ENCODE measurements at places on chromosomes 1 and 21. TPM values are rescaled to one million over a fixed set of nuclear protein-coding genes. Genes with fewer than 3 reads are reported as not detected.

GRCh38 chr1:86714159-86714558 is 9.8 kb downstream of the SH3GLB1 start:
- peak; percentile 28 for DNase-seq

- no peak for DNase-seq
These were observed 1.9 kb downstream of the CTSE start for GRCh38 chr1:206021626-206022365.

- no peak for DNase-seq
These were observed 62.3 kb upstream of the COL24A1 start for GRCh38 chr1:86218859-86219258.

Gene CRB1
- total RNA-seq, result 0.08 TPM

DNA sequence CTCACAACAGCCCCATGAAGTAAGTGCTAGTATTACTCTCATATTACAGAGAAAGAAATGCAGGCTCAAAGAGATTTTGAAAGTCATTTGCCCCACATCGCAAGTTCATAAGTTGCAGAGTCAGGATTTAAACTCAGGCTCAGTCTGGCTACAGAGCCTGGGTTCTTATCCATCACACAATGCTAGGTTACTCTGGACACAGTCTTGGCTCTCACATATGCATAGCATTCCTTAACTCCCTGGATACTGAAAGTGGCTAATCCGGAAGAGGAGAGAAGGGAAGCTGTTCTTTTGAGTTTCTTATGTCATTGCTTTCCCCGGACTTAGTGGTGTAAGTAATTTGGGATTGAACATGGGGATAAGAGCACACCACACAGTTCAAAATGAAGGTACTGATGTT is 357.4 kb upstream of the PLXNA2 start:
- DNase-seq, result no peak

Gene JTB
- 97.9 TPM for total RNA-seq

- DNase-seq, result no peak
These were observed 13.6 kb downstream of the NID1 start for GRCh38 chr1:236051242-236051791.

DNA sequence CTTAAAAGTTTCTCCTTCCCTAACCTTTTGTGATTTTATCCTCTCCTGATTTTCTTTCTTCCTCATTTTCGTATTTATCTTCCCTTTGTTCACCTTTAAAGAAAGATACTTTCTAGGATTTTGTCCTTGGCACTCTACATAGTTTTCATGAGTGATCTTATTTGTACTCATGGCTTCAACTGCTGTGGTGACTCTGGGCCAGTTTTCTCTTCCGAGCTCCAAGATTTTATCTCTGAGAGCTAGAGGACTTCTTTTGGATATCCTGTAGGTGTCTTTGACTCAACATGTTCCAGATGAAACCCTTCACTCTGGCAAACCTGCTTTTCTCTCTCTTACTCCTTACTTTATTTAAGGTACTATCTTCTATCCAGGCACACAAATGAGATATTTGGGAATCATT is 53.7 kb upstream of the MACF1 start:
- DNase-seq, result no peak

Gene ANXA9
- total RNA-seq, result not detected

- no peak for DNase-seq
These were observed 28.0 kb downstream of the TBX15 start for GRCh38 chr1:118960026-118960561.

Gene NAV1
- 63.8 TPM for total RNA-seq

DNA sequence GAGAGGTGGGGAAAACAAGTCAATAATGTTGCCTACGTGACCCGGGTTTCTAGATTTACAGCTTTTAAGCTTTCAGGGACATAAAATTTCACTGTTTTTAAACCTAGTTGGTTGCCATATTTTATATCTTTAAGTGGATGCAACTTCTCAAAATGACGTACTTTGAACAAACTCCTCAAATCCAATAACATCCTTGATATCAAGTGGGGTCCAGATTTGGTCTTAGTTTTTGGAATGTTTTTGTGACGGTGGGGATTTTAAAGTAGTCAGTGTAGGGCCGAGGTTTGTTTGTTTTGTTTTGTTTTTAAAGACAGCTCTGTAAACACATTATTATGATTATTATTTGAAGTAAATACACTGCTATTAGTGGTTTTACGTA is 453 bp downstream of the CDKN2C start:
- no peak for DNase-seq

GRCh38 chr1:181179987-181180365 is 91.5 kb downstream of the IER5 start:
- DNase-seq, result peak; percentile 55

Gene RGS13
- total RNA-seq, result not detected

GRCh38 chr1:187847531-187847930 is 1018.8 kb downstream of the PLA2G4A start:
- DNase-seq, result no peak

Gene OR2M3
- not detected for total RNA-seq

Gene DCST2
- total RNA-seq, result not detected

GRCh38 chr21:38875694-38876492 is 70.2 kb downstream of the ETS2 start:
- DNase-seq, result no peak

DNA sequence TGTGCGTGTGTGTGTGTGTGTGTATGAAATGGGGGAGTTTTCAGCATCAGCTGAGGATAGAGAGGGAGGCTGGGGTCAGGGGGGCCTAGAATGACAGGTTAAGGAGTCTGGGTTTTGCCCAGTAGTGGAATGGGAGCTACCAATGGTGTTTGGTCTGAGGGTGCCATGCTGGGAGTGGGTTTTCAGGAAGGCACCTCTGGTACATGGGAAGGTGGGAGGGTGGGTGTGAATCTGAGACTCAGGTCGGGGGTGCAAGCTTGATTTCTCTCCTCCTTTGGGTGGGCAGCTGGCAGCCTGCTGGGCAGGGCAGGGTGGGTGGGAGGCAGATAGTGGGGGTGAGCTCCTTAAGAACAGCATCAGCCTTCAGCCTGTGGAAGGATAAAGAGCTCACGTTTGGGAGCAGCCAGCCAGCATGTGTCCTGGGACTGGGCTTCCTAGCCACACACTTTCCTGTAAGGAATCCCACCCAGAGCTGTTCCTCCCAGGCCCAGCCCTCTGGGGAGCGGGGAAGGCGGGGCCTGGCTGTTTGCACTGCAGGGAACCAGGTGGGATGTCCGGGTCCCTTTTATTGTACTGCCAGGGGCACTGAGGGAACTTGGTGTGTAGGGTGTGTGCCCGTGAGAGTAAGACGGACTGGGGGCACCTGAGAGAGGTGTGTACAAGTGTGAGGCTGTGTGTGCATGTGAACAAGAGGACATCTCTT is 152.8 kb downstream of the FOXD2 start:
- peak; percentile 38 for DNase-seq

DNA sequence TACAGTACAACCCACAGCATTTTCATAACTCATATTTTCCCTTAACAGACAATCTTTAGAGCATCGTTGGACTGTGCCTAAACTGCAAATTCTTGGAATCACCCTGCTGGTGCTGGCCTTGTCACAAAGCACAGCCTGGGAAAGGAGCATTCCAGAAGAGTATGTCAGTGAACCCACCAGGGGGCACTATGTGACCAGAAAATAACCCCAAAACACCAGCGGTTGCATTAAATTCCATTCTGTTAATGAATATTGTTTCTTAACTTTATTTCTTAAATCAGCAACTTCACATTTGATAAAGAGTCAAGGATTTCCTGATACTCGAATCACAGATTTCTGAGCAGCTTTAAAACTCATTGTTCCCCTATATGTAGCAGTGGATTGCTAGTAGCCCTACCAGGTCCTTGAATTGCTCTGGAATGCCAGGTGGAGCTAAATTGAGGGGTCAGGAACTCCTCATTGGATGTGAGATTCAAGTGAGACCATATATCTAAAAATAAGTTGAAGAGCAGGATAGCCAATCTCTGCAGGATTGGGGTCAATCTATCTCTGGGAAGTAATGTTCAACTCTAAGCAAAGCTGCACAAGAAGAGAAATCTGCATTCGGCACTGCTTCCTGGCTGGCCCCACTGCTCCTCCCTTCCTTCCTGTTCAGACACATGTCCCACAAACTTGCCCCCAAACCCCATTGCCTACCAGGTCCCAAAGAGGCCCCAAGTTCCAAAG is 12.7 kb upstream of the RAB4A start:
- DNase-seq, result peak; percentile 57

- DNase-seq, result no peak
These were observed 254.3 kb downstream of the PTPRC start for GRCh38 chr1:198893141-198893540.

- DNase-seq, result no peak
These were observed 153.6 kb downstream of the OLFM3 start for GRCh38 chr1:101843160-101843559.

- no peak for DNase-seq
These were observed 3.3 kb downstream of the B3GALT2 start for GRCh38 chr1:193183019-193183627.

Gene LCE1D
- total RNA-seq, result not detected

GRCh38 chr1:235407419-235407818 is 40.2 kb downstream of the TBCE start:
- DNase-seq, result peak; percentile 59

Data from SJCRH30 (cell line).